Neural progenitor cell (in vitro differentiated cells): ENCODE measurements at places on chromosomes 2 and 18. TPM values are rescaled to one million over a fixed set of nuclear protein-coding genes. Genes with fewer than 3 reads are reported as not detected.

The FECH gene
- 10.9 and 16.4 TPM in 2 replicates for total RNA-seq

The RIT2 gene
- total RNA-seq: not detected in 2 replicates

The CHRNG gene
- total RNA-seq: not detected in 2 replicates

The ERBB4 gene
- 0.59 and 1.5 TPM in 2 replicates for total RNA-seq

The LCT gene
- total RNA-seq: 0.03 TPM in 1 of 2 replicates, not detected in the other

The NEU2 gene
- not detected in 2 replicates for total RNA-seq

The ANO7 gene
- 1.8 TPM in 1 of 2 replicates, not detected in the other for total RNA-seq

The NETO1 gene
- total RNA-seq: 0.71 and 3.2 TPM in 2 replicates

The DNAH7 gene
- 0.25 and 0.49 TPM in 2 replicates for total RNA-seq

The RPRM gene
- total RNA-seq: 0.51 and 1.3 TPM in 2 replicates

DNA sequence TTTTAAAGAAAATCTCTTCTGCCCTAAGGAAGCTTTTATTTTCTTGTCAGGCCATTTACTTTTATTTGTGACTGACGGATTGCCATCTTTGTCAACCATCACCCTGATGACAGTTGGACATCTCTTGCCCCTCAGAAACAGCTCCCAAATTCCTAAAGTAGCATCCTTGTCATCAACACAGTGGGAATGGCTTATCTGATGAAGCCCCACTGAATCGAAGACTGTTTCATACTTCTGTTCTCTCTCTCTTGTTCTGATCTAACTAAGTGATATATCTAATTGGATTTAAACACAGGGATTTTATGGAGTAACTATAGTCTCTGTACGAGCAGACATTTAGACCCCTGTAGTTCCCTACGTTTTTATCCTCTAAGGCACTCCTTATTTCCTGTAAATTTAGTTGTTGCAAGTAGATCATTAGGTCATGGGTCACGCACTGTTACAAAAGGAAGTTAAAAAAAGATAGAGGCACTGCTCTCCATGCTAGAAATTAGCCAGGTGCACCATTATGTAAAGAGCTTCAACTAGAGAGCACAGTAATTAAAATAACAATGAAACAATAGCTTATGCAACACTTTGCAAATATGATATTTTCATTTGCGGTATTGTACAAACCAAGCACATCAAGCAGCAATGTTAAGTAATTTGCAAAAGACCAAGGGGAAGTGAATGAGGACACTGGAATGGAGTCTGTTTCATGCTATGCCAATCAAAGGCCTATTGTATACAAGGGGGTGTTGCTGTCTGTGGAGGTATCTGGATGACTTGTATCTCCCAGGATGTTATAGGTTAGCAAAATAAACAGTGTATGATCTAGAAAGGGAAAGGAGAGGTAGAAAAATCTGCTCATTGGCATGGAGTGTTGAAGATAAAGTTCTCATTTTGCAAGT, 284.7 kb downstream of the LRRTM1 start:
- H3K4me3 ChIP-seq: no peak overlapping the region
- H3K36me3 ChIP-seq: no peaks in the 10 kb centered on the region
- H3K27me3 ChIP-seq: no peaks in the 10 kb centered on the region
- H3K4me1 ChIP-seq: peaks cover 24% of the 10 kb centered on the region

- H3K27me3 ChIP-seq: no peaks in the 10 kb centered on the region
- H3K4me3 ChIP-seq: no peak overlapping the region
- no peaks in the 10 kb centered on the region for H3K4me1 ChIP-seq
- H3K36me3 ChIP-seq: no peaks in the 10 kb centered on the region
Observed at GRCh38 chr18:71398531-71398930, 1109.7 kb downstream of the SOCS6 start.

DNA sequence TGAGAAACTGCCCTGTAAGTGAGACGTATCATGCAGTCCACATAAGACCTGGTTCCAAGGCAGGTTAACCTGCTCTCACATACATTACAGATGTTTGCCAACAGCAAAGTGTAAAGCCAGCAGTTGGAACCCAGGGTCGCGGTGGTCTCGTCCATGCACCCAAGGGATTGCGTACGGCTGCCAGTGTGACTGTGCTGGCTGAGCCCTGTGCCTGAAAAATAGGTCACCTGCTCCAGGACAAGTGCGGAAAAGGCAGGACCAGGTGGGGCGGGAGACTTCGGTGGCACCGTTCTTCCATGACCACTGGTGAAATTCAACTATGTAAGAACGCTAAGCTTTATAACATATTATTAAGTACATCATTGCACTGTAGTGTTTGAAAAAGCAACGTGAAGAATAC, 110.5 kb downstream of the MBP start:
- H3K4me3 ChIP-seq: no peak overlapping the region
- no peaks in the 10 kb centered on the region for H3K4me1 ChIP-seq
- H3K27me3 ChIP-seq: no peaks in the 10 kb centered on the region
- H3K36me3 ChIP-seq: no peaks in the 10 kb centered on the region

DNA sequence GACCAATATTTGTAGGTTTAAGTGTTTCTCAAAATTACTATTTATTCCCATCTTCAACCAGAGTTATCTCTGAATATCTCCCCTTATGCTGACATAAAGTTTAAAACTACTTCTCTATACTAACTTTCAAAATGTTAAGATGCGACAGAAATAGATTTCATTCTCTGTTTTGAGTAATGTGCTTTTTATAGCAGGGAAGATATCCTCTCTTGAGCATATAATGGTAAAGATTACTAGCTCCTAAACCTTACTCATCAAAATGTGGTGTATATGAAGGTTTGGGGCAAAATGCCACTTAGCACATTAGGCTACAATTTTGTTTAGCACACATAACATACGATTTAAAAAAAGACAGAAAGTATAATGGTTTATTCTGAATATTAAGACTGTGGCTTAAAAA, 54.4 kb downstream of the CWC22 start:
- H3K4me3 ChIP-seq: no peak overlapping the region
- peak overlapping the region; percentile 35 for H3K27ac ChIP-seq
- H3K36me3 ChIP-seq: peaks cover 52% of the 10 kb centered on the region
- DNase-seq: no peak

DNA sequence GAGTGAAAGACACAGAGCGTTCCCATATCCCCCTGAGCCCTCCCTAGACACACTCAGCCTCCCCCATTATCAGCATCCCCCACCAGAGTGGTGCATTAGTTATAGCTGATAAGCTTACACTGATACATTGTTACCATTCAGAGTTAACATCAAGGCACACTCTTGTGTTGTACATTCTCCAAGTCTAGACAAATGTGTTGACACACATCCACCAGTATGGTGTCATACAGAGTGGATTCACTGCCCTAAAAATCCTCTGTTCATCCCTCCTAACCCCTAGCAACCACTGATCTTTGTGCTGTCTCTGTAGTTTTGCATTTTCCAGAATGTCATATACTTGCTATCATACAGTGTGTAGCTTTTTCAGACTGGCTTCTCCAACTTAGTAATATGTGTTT, 78.0 kb upstream of the RPL31 start:
- no peaks in the 10 kb centered on the region for H3K27me3 ChIP-seq
- H3K4me3 ChIP-seq: no peak overlapping the region
- no peaks in the 10 kb centered on the region for H3K4me1 ChIP-seq
- no peak for DNase-seq
- no peaks in the 10 kb centered on the region for H3K36me3 ChIP-seq

DNA sequence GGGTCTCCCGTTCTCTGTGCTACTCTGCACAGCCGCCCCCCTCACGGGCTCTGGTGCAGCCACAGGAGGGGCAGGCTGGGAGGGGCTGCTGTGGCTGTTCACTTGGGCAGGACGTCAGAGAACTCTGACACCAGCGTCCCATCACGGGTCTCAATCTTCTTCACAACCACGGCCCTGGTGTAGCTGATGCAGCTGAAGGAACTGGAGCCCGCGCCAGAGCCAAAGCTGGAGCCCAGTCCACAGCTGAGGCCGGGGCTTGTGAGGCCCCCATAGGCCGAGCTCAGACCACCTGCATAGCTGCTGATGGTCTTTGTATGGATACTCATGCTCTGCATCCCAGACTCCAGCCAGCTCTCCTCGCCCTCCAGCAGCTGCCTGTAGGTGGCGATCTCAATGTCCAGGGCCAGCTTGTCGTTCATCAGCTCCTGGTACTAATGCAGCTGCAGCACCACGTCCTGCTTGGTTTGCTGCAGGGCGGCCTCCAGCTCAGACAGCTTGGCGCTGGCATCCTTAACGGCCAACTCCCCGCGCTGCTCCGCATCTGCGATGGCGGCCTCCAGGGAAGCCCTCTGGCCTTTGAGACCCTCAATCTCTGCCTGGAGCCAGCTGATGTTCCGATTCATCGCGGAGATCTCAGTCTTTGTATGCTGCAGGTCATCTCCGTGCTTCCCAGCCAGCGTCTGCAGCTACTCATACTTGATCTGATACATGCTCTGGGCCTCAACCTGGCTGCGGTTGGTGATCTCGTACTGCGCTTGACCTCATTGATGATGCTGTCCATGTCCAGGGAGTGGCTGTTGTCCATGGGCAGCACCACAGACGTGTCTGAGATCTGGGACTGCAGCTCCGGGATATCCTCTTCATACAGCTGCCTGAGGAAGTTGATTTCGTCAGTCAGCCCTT, 7.4 kb upstream of the DUSP19 start:
- no peaks in the 10 kb centered on the region for H3K4me1 ChIP-seq
- DNase-seq: peak; percentile 76
- H3K36me3 ChIP-seq: no peaks in the 10 kb centered on the region
- H3K27ac ChIP-seq: no peak overlapping the region
- H3K4me3 ChIP-seq: no peak overlapping the region
- H3K27me3 ChIP-seq: no peaks in the 10 kb centered on the region

DNA sequence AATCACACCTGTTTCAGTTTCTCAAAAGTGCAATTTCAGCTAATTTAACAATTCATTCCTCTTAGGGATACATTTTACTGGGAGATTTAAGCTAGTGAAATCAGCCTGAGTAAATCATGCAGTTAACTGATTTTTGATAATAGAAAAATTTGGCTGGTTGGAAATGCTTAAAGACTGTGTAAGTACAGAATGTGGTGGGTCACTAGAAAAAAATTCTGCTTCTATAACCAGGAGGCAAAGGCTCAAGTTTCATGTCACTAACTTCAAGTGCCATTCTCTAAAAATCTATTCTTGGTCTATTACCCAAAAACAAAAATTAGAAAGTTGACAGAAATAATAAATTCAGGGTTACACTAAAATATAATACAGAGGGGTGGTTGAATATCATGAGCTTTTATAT, 271.3 kb downstream of the CCDC178 start:
- H3K4me1 ChIP-seq: no peaks in the 10 kb centered on the region
- DNase-seq: no peak
- H3K36me3 ChIP-seq: no peaks in the 10 kb centered on the region
- no peaks in the 10 kb centered on the region for H3K27me3 ChIP-seq
- no peak overlapping the region for H3K27ac ChIP-seq
- H3K4me3 ChIP-seq: no peak overlapping the region

GRCh38 chr2:241272303-241273209, 42.9 kb downstream of the HDLBP start:
- H3K27me3 ChIP-seq: no peaks in the 10 kb centered on the region
- no peak overlapping the region for H3K27ac ChIP-seq
- H3K36me3 ChIP-seq: no peaks in the 10 kb centered on the region
- H3K4me1 ChIP-seq: no peaks in the 10 kb centered on the region
- DNase-seq: peak; percentile 73
- H3K4me3 ChIP-seq: peak overlapping the region; percentile 87

DNA sequence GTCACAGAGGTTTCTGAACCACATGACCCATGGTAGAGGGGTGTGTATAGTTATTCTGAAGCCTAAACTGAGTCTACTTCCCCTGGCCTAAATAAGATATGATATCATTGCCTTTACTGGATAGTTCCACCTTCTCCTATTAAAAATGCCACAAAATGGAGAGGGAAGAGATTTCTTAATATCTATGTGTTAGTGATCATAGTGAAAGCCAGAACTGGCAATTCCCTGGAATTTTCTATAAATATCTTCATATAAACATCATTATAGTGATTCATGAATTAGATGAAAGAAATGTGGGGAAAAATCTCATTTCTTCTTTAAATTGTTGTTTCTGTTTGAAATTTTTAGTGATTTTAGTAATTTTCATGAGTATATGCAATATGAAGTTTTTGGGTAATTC, 45.8 kb downstream of the TSHZ1 start:
- no peak overlapping the region for H3K27ac ChIP-seq
- no peaks in the 10 kb centered on the region for H3K27me3 ChIP-seq
- no peak for DNase-seq
- H3K4me1 ChIP-seq: no peaks in the 10 kb centered on the region
- no peaks in the 10 kb centered on the region for H3K36me3 ChIP-seq
- H3K4me3 ChIP-seq: no peak overlapping the region

GRCh38 chr2:67565761-67566160, 168.6 kb downstream of the ETAA1 start:
- no peaks in the 10 kb centered on the region for H3K4me1 ChIP-seq
- H3K4me3 ChIP-seq: no peak overlapping the region
- no peaks in the 10 kb centered on the region for H3K36me3 ChIP-seq

DNA sequence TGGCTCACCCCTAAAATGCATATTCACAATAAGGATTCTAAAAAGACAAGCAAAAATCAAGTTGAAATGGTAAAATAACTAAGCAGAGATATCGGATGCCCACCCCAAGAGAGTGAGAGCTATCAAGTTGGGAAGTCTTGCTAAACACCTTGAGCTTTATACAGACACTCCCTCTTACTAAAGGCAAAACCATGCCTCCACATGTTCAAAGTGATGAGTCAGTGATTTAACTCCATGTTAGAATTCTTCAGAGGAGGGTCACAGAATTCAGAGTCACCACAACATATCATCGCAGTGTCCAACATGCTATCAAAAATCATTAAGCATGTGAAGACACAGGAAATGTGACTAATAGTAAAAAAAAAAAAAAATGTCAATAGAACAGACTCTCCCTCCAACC, 20.6 kb upstream of the ST8SIA3 start:
- no peak overlapping the region for H3K27ac ChIP-seq
- H3K36me3 ChIP-seq: no peaks in the 10 kb centered on the region
- DNase-seq: no peak
- no peak overlapping the region for H3K4me3 ChIP-seq
- no peaks in the 10 kb centered on the region for H3K27me3 ChIP-seq
- H3K4me1 ChIP-seq: no peaks in the 10 kb centered on the region

DNA sequence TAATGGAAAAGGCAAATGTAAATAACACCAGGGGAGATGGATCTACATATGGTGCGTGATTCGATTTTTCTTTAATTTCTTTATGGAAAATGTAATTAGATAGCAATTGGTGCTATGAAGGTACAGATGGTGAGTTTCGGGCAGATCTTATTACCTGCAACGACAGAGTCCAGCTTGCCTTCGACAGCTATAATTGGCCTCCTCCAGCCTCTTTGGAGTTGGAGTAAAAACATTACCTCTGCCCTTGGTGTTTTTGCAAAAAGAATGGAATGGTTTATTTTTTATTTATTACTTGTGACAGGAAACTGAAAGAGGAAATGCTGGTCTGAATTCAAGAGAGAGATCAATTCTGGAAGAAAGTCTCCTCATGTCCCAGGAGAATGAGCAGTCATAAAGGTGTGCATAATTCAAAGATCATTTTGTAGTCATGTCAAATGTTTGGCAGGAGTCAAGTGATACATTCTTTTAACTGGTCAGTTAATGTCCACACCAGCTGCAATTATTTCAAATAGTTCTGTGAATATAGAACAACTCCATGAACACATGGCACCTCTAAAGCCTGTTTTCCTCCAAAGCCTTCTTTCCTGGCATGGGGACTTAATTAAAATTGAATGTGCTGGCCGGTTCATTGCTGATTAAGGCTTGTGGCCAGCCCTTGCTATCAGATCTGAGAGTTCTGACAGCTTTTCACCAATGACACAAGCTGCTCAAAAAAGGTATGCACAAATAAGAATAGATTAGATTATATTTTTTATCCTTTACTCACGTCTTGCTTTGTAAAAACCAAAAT, 46.9 kb upstream of the KCNH7 start:
- no peak overlapping the region for H3K27ac ChIP-seq
- H3K4me1 ChIP-seq: no peaks in the 10 kb centered on the region
- no peaks in the 10 kb centered on the region for H3K36me3 ChIP-seq
- no peak for DNase-seq
- H3K27me3 ChIP-seq: no peaks in the 10 kb centered on the region

- DNase-seq: no peak
- H3K27me3 ChIP-seq: no peaks in the 10 kb centered on the region
- no peak overlapping the region for H3K4me3 ChIP-seq
Observed at GRCh38 chr2:237184919-237185552, 99.3 kb downstream of the COPS8 start.
